OCI-LY7 (cell line): ENCODE measurements at places on chromosomes 1 and 21. TPM values are rescaled to one million over a fixed set of nuclear protein-coding genes. Genes with fewer than 3 reads are reported as not detected.

DNA sequence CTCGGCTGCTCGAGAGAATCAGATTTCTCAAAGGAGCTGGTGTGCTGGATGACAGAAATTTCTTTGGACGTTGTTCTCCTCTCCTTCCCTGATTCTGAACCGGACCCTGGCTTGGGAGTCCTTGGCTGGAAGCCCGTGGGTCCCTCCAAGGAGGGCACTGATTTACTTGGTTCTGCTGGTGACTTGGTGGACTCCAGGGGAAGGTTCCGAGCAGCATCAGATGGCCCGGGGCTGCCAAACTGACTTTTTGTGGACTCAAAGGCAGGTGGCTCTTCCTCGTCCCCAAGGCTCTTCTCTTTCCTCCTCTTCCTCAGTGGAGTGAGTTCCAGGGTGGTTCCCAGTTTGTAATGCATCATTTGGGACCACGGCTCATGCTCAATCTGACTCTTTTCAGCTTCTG is 97.9 kb upstream of the EDN2 start:
- no peak for DNase-seq

DNA sequence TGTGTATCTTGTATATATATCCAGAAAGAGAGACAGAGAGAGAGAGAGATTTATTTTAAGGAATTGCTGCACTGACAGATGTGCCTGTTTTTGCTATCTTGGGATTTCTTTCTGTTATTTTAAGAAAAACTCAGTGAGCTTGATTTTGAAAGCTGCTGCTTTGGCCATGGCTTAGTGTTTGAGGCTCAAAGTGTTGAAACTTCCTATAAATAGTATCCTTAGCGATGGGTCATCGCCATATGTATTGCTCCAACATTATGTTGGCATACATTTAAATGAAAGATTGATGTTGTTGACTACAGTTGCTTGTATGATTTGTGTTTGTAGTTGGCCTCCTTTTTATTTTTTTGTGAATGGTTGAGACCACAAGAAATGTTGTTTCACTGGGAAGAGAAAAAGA is 29.0 kb upstream of the NTPCR start:
- no peak for DNase-seq

DNA sequence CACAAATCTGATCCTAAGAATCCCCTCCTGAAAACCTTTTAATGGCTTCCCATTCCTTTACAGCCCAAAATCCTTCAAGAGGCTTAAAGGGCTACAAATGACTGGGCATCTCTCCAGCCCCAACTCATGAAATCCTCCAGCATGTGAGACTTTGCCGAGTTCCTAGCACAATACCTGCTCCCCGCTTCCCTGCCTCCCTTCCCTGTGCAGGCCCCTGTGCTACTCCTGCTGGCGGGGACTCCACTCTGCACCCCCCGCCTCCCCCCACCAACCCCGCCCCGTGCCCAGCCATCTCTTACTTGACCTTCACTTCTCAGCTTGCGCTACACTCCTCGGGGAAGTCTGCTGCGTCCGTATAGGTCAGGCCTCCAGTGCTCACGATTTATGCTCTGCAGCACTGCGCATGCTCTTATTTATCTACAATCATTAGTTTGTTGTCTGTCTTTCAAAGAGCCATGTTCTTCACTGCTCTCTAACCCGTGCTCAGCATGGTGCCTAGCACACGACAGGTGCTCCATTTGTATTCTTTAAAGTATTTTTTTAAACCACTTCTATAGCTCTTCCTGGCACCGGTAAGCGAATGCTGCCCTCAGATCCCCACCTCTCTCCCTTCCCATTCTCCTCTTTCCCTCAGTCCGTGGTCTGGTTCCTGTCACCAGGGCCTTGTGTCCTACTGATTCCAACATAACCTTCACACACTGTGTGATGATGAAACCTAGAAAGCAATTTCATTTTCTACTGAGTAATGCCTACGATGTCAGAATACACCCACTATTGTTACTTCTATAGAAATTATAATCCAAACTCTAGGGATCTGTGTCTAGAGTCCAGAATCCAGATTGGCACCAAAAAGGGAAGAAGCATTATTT is 37.5 kb upstream of the PLA2G2C start:
- DNase-seq, result no peak

The ICOSLG gene
- 8.3 and 8.6 TPM in 2 replicates for total RNA-seq

DNA sequence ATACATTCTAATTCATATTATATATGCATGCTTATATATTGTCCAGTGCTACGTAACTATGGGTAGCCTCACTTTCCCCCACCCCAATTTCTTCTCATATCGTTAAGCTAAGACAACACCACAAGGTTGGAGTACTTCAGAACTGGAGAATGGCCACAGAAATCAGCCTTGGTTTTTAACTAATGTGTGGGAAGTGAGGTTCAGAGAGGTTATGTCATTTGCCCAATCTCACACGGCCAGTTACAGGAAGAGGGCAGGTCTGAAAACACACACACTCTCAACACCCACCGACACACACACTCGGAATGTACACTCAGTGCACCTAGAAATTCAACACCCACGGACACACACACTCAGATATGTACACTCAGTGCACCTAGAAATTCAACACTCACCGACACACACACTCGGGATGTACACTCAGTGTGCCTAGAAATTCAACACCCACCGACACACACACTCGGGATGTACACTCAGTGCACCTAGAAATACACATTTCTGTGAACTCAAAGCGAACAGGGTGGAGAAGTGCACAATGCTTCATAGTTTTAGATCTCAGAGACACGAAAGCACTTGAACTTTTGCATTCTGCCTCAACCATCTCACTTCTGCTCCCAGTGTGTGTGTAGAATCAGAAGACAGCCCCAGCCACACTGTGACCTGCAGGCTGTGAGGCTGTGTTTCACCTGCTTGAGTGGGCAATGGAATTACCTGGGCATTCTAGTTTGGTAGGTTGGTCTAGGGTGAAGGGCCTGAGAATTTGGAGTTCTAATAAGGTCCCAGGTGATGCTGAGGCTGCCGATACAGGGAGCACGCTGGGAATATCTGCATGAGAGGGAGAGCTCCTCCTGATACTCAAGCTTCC is 170.4 kb downstream of the CLIC6 start:
- DNase-seq, result no peak
